NCI-H460 (cell line): ENCODE measurements at places on chromosomes 7 and 10.

GRCh38 chr10:132454296-132455198 lies 57.5 kb downstream of the PWWP2B start:
- no peak for DNase-seq

DNA sequence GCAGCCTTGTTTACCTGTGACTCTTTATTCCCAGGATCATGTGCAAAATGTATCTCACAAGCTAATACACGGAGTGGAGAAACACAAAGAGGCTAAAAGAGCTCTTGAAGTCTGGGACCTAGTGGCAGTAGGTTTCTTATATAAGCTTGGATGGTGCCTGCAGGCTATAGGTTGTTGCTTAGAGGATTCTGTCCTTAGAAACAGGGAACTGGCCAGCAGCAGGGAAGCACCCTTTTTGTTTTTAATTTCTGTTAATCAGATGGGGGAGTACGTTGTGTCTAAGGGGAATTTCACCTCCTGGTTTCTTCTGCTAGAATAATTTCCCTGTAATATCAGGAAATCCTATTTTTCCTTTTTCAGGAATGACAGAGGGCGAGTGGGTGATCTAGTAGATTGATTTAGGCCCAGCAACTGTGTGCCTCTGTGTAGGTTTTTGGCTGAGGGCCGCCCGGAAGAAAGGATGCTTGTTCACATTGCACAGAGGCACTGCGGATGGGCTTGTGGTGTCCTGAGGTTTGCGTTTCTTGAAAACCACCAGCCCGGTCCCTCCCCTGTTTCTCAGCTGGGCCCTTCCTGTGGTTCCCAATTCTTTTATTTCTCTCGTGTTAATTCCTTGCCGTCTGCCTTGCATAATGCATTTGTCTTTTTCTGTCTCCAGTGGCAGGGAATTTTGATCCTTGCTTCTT lies 158.0 kb downstream of the CAMK1D start:
- DNase-seq, result no peak

DNA sequence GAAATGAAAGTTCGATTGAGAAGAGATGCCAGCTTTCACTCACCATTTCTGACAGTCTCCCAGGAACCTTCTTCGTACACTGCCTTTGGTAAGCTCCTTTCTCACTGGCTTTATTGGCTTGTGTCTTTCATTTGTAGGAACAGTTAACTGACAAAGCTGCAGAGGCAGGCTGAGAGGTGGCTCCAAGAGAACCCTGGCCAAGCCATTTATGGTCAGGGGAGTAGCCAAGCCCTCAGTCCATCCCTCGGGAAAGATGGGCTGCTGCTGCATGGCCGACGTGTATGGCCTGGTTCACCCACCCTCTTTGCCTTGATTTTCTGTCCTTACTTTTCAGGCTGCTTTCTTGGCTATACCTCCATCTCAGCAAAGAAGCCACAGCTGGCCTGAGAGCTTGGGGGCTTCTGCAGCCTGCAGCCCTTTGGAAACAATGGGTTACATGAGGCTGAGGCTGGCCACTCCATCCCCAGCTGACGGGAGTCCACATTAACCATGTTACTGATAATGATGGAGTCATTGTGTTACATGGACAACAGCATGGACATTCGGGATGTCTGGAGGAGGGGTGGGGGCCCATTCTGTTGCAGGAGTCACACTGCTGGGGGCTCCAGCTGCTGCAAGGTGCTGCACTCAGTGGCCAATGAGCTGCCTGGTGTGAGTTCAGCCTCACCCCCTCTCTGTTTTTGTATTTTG lies at the start of gene OPALIN:
Gene OPALIN, minus strand, starts transcription at position 152 of the 690 bp plus-strand sequence. Its CDS starts 106 bp downstream, at position 46.
- DNase-seq, result no peak

DNA sequence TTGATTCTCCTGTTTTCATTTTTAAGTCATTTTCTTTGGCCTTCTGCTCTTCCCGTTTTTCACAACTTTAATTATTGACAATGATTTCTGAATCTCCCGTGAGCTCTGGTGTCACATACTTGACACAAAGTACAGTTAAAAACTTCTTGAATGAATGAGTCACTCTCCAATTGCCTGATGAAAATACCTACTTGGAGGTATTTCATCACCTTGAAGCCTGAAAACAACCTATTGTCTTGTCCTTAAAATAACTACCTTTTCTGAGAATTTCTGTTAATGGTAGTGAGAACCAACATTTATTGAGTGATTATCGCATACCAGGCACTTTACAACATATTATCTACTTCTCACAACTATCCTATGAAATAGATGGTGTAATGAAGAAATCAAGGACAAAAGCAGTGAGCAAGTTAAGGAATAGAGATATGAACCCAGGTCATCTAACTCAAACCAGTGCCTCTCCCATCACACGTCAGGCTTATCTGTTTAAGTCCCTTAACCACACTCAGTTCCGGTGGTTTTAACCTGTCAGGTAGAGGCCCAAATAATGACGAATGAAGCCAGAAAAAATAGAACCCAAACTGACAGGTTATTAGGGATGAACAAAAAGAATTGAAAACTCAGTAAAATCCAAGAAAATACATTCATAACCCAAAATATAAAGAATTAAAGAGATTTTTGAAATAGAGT lies 11.6 kb downstream of the BET1 start:
- DNase-seq, result no peak
